ENCODE measurements at places on chromosomes 2 and 18. TPM values are rescaled to one million over a fixed set of nuclear protein-coding genes. Genes with fewer than 3 reads are reported as not detected.

DNA sequence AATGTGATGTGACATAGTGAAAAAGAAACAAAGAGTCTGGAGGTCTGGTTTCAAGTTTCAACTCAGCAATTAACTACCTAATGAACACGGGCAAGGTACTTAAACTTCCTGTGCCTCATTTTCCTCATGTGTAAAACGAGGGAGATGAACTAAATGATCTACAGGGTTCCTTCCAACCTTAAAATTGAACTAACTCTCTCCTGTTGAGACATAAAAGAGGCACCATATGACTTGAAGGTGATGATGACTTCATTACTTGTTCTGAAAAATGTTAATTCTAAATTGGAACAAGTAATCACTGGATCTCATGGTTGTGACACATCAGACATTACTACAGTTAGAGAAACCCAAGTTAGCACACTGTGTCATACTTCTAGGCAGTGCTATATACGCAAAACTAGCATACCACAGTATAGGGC lies 8.9 kb upstream of the REL start:
- DNase-seq: no peak

GRCh38 chr18:7575465-7576028 lies 8.4 kb downstream of the PTPRM start:
- DNase-seq: no peak

DNA sequence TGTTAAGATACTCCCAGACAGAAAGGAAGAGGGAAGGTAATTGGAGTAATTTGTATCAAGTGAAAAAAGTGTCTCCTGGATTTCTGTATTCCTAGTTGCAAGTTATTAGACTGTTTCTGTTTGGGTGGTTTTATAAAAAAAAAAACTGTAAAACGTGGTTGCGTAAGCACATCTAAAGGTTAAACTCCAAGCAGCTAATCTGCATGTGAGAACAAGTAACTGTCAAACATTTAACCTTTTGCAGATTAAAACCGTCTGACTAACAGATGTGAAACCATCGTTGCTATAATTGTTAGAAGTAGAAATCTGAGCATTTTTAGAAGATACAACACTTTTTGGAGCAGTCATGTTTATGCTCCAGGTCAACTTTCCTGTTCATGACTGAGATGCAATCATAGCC lies 72.3 kb downstream of the AFF3 start:
- no peak for DNase-seq

Gene ALK
- total RNA-seq: not detected

GRCh38 chr2:183123117-183123958 lies 905 bp upstream of the NUP35 start:
- peak; percentile 11 for DNase-seq

Gene GPAT2
- total RNA-seq: 16.4 TPM

GRCh38 chr2:212381428-212382102 lies 157.0 kb downstream of the ERBB4 start:
- no peak for DNase-seq

Measured in activated CD4-positive, alpha-beta memory T cell treated with anti-CD3 and anti-CD28 coated beads for 36 hours (primary cell).